ENCODE measurements at places on chromosomes 12 and 14.

DNA sequence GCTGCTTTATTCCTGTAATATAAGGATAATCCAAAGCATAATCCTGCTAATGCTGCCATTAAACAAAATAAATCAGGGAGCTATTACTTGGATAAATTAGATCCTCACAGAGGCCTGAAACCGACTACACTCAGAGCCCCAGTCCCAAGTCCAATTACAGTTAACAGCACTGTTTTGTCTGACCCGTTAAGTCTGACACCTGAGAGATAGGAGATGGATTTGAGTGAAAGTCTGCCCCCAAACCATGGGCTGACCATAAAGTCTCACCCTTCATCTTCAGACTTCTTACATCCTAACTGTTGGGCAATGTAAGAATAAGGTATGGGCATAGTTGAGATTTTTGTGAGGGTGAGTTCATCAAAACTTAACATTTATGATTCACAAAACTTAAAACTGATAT lies 181.7 kb downstream of the PLCZ1 start:
- no peak for DNase-seq

GRCh38 chr12:95815632-95816212 lies 25.2 kb upstream of the NTN4 start:
- DNase-seq = no peak

GRCh38 chr14:90534091-90534837 lies 137.4 kb downstream of the CALM1 start:
- peak; percentile 69 for DNase-seq

GRCh38 chr12:77351860-77352259 lies 286.5 kb upstream of the E2F7 start:
- no peak for DNase-seq

DNA sequence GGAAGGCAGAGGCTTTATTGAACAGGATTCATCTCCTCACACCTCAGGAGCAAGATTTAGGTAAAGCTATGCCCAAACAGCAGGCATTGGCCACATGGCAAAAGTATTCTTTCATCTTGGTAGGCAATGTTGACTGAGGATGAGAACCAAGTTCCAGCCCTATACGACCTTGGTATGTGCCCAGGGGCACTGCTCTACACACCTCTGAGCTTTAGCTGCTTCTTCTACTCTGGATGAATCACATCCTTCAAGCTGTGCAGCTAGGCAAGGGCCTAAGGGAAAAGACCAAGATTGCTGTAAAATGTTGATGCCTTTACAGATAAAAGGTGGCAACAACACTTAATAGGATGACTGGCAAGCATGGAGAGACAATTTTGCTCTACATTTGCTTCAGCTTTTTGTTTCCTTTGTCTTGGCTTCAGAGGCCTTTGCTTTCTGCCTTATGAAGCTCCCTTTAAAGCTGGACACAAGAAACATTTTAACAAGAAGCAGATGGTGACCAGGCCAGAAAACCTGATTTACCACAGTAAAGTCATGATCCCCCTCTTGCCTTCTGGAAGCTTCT lies 183.3 kb upstream of the KITLG start:
- DNase-seq = no peak

DNA sequence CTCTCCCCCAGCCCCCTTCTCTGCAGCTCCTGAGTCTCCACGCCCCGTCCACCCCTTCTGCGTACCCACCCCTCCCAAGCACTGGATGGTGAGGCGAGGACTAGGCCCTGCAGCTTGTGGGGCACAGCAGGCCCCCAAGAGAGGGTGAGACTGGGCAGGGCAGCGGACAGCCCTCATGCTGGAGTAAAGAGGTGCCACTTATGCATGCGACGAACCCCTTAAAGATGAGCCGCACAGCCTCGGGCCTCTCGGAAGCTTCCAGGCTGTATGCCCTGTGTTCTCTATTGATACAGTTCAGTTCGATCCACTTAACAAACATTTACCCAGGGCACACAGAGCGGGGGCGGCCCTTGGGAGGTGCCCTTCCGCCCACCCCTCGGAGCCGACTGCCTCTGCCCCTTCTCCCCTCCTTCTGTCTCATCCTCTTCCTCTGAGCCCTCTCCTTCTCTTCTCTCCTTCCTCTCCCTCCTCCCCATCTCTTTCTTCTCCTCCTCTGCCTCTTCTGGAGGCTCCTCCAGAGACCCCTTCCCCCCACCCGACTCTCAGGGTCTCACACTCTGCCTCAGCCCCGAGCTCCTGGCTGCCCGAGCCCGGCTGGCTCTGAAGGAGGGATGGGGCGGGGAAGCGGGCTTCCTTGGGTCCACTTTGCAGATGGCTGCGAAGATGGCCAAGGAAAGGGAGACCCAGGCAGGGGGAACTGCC lies 32.7 kb upstream of the DLK1 start:
- no peak for DNase-seq

- DNase-seq = no peak
Observed at GRCh38 chr14:91511043-91511383, 903 bp upstream of the PPP4R3A start.

DNA sequence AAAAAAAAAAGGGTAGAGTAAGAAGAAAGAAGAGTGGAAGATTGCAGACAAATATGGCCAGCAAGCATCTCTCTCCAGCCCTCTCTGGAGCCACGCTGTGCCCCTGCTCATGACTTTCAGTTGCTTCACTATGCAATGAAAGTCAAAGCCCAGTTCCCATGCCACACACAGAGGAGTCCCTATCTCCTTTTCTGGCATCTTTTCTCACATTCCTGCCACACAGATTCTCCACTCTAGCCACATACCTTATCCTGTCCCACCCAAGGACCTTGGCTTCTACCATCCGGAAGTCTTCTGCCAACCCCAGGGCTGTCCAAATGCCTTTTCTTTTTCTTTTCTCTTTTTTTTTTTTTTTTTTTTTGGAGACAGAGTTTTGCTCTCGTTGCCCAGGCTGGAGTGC lies 39.3 kb upstream of the CAPRIN2 start:
- DNase-seq = no peak

DNA sequence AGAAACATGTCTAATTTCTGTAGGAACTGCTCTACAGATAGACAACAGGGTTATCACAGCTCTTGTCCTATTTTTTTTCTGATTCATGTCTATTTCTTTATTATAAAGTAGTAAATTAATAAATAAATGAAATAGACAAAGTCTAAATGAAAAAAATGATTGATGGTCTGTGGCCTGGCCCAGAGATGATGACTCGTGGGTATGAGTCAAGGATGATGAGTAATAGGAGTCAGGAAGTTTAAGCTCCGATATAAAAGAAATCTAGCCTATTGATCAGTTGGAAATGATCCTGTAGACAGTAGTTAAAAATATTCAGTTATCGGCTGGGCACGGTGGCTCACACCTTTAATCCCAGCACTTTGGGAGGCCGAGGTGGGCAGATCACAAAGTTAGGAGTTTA lies 90.6 kb upstream of the RTL1 start:
- DNase-seq = no peak

GRCh38 chr12:111429828-111430432 lies 24.2 kb downstream of the SH2B3 start:
- DNase-seq = peak; percentile 72

DNA sequence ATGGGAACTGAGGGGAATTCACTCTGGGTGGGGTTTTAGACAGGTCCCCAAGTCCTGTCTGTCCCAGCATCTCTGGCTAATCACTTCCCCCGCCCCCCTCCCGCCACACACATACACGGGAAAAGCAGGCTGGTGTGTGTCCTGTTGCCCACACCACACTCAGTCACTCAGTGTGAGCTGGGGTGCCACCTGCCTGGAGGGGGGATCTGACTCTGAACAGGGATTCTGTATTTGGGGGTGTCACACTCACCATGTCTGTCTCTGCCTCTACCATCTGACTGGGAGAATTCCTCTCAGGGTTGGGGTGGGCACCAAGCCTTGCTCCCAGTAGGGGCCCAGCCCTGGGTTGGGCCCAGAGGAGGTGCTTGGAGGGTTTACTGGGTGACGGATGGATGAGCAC lies 31.1 kb downstream of the SH2B3 start:
- DNase-seq = no peak

- no peak for DNase-seq
Observed at GRCh38 chr12:53231671-53231920, 413 bp downstream of the RARG start.

GRCh38 chr12:74847169-74847568 lies 309.5 kb downstream of the ATXN7L3B start:
- no peak for DNase-seq

- no peak for DNase-seq
Observed at GRCh38 chr12:26510354-26510674, 314.9 kb downstream of the SSPN start.

- DNase-seq = no peak
Observed at GRCh38 chr12:95862038-95862437, 3.3 kb downstream of the SNRPF start.

- peak; percentile 89 for DNase-seq
Observed at GRCh38 chr14:100142073-100143040, 17.1 kb downstream of the DEGS2 start.

- no peak for DNase-seq
Observed at GRCh38 chr12:117901631-117902030, 67.2 kb downstream of the KSR2 start.

GRCh38 chr12:99026332-99027054 lies 381.4 kb downstream of the APAF1 start:
- no peak for DNase-seq

GRCh38 chr12:93060666-93061472 lies 131.8 kb upstream of the EEA1 start:
- DNase-seq = no peak

All from CMK (cell line).